ENCODE measurements at places on chromosomes 7 and 10.

DNA sequence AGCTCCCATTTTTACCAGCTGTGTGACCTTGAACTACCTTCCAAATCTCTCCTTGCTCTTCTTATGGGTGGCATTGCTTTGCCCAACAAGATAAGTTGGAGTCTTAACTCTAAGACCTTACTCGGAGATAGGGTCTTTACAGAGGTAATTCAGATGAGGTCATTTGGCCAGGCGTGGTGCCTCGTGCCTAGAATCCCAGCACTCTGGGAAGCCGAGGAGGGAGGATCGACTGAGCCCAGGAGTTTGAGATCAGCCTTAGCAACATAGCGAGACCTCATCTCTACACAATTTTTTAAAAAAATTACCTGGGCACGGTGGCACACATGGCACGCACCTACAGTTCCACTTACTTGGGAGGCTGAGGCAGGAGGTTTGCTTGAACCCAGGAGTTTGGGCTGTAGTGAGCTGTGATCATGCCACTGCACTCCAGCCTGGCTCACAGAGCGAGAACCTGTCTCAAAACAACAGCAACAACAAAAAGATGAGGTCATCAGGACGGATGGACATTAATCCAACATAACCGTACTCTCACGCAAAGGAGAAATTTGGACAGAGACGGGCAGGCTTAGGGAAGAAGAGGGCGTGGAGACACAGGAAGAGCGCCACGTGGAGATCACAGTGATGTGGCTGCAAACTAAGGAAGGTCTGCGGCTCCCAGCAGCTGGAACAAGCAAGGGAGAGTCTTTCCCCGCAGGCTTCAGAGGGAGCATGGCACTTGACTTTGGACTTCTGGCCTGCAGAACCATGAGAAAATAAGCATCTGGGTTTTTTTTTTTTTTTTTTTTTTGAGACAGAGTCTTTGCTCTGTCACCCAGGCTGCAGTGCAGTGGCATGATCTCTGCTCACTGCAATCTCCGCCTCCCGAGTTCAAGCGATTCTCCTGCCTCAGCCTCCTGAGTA, 122.3 kb upstream of the CARD11 start:
- DNase-seq: no peak

- no peak for DNase-seq
Measured at GRCh38 chr7:20275637-20276036, 55.1 kb upstream of the ITGB8 start.

DNA sequence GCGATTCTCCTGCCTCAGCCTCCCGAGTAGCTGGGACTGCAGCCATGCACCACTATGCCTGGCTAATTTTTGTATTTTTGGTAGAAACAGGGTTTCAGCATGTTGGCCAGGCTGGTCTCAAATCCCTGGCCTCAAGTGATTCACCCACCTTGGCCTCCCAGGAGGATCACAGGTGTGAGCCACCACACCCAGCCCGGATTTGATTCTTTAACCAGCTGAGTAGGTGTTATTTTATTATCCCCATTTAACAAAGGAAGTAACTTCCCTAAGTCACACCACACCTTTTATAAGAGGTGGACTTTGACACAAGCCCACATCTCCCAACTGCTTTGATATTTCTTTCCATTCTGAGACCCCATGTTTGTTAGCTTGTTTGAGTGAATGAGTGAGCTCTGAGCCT, 25.0 kb downstream of the SLC25A28 start:
- DNase-seq: no peak

- no peak for DNase-seq
Measured at GRCh38 chr7:80934321-80934720, 15.5 kb upstream of the SEMA3C start.

- DNase-seq: no peak
Measured at GRCh38 chr10:95784279-95784913, 28.4 kb downstream of the ENTPD1 start.

GRCh38 chr7:134996097-134996550, 9.8 kb downstream of the AGBL3 start:
- no peak for DNase-seq

DNA sequence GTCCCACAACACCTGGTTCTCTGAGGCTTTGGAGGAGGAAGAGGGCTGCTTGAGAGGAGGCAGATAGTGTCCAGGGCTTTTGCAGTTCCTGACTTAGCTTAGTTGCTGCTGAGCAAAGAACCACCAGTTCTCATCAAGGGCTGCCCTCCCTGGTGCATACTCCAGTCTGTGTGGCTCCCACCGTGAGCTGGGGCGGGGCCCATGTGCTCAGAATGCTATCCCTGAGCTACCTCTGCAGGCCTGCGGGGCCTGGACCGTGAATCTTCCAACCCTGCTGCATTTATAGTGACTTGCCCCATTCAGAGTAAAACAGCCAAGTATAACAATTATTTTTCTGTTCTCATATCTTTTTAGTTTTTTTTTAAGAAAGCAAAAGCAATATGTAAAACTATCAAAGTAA, 49.2 kb downstream of the TACR2 start:
- DNase-seq: no peak

- no peak for DNase-seq
Measured at GRCh38 chr7:116595063-116595462, 70.2 kb downstream of the CAV1 start.

- no peak for DNase-seq
Measured at GRCh38 chr10:70950037-70950436, 61.7 kb upstream of the PCBD1 start.

GRCh38 chr10:60374836-60375235, 14.8 kb downstream of the ANK3 start:
- no peak for DNase-seq

All from stimulated activated CD4-positive, alpha-beta T cell treated with anti-CD3 and anti-CD28 coated beads, TNF-alpha, amount 100 ng/mL, for 48 hours (primary cell).